ENCODE measurements at places on chromosomes 3 and 15.
A peak's percentile ranks its signal among the peaks of the same experiment; 100 is the strongest.

- DNase-seq: no peak
Observed at GRCh38 chr15:98812716-98813446, 164.5 kb downstream of the IGF1R start.

DNA sequence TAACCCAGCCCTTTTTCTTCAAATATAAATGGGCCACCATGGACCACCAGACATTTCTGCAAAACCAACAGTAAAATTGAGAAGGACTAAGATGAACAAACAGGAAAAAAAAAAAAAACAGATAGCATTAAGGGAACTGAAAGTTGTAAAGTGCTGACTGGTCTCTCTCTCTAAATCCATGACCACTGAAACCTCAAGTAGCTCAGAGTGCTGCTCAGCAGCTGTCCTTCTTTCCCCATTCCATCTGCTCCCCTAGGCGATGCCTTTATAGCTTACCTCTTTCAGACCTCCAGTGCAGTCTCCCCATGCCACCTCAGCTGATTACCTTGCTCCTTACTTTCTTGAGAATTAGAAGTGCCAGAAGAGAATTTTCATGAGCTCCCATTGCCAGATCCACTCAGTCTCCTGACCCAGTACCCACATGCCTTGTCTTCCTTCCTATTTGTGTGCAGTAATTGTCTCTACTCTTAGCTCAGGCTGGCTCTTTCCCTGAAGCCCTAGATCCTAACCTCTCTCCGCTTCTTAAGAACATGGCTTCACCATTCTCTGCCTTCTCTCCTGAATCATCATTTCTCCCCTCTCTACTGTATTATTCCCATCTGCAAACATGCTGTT, 23.9 kb upstream of the XIRP1 start:
- no peak for DNase-seq

- DNase-seq: peak; percentile 45
Observed at GRCh38 chr15:58243070-58243469, 104.9 kb downstream of the AQP9 start.

DNA sequence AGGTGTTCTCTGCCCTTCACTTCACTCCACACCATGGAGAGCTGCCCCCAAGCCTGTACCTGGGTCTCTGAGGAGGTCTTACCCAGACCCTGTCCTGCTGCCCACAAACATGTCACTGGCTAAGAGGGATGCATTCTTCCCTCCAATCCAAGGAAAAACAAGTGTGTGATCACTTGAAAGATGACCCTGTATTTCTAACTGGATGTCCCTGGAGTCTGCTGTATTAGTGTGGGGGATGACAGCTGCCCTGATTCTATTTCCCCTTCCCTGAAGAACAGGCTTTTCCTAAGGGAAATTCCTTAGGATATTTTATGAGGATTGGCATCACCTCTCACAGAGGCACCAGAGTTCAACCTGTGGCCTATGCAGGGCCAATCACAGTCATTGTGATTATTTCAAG, 55.0 kb upstream of the GATA2 start:
- DNase-seq: no peak

DNA sequence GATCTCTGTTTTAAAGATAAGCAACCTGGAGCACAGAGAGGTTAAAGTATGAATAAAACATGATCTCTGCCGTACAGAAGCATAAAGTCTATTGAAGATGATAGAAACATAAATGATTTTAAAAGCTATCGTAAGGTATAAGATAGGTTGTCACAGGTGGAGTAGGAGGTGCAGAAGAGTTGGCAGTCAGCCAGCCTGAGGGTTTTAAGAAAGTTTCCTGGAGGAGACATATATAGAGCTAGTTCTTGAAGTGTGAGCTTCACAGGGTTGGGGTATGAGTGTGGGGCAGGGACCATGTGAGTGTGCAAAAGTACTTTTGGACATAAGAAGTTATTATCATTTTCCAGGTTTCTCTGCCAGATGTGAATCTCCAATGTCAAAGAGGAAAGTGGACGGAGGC, 3.9 kb upstream of the FGF12 start:
- DNase-seq: no peak

DNA sequence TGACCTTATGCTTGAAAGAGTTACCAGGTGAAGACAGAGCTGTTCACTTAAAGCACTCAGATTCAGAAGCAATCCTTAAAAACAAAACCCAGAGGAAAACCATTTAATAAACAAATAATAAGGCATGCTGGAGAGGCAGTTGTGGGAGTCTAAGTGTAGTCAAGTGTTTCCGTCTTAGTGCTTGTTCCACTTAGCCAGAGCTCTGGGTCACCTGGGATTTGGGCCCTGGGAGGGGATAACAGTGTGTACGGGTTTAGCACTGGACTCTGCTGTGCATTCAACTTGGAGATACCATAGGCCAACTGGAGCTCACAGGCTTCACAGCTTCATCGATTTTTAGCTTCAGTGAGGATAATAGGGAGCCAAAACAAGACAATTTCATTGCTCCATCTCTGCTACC, 444.6 kb downstream of the CNTN4 start:
- no peak for DNase-seq

GRCh38 chr3:72081471-72082185, 296.7 kb upstream of the PROK2 start:
- DNase-seq: no peak

DNA sequence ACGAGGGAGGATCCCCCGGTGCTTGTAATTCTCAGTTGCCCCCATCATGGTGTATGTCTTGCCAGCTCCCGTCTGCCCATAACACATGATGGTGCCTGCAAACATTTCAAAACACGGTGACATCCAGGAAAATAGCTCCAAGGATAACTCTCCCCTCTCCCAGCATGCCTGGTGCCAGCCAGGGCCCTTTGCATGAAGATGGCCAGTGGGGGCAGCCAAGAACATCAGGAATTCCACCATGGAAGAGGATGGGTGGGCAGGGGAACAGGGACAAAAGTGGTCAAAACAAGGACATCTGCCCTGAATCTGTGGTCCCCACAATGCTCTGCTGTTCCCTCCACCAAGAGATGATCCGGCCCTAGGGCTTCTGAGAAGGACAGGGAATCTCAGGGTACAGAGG, 9.0 kb downstream of the KIF9 start:
- no peak for DNase-seq

All from NCI-H446 treated with DMSO at 0.1 percent for 48 hours (cell line).